ENCODE measurements at places on chromosomes 2 and 18. TPM values are rescaled to one million over a fixed set of nuclear protein-coding genes. Genes with fewer than 3 reads are reported as not detected.

CENPA gene
- 37.4 TPM for total RNA-seq

LOXHD1 gene
- total RNA-seq, result 0.35 TPM

SULT1C4 gene
- total RNA-seq, result 4.9 TPM

TGFA gene
- 3.0 TPM for total RNA-seq

UNC80 gene
- total RNA-seq, result 0.34 TPM

WDPCP gene
- total RNA-seq, result 7.3 TPM

IL36G gene
- 0.32 TPM for total RNA-seq

DNA sequence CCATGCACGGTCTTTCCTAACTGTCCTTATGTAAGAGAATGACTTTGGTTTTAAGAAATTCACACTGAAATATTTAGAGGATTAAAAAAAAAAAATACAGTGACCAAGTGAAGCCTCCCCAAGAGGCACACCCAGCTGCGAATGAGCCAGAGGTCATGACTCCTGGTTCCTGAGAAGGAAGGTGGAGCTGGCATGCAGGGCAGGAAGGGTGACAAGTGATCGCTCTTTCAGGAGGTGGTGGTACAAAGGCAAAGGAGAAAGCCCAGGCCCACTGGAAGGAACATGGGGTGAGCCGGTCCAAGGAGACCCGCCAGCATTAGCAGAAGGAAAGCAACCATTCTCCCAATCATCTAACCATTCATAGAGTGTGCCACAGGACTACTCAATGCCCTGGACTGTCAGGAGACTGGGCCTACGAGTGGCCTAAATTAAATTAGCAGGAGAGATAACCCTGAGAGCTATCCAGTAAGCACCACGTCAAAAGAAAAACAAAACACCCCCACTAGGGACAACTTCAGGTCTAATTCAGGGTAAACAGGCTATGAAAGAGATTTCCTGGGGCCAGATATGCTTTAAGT, 7.8 kb downstream of the INO80C start:
- DNase-seq, result no peak

- DNase-seq, result no peak
These were observed 139.1 kb downstream of the NXPH2 start for GRCh38 chr2:138640921-138641676.

GRCh38 chr2:181499231-181499630, 42.0 kb downstream of the ITGA4 start:
- no peak for DNase-seq

- peak; percentile 89 for DNase-seq
These were observed 9.4 kb upstream of the GBX2 start for GRCh38 chr2:236177604-236177966.

DNA sequence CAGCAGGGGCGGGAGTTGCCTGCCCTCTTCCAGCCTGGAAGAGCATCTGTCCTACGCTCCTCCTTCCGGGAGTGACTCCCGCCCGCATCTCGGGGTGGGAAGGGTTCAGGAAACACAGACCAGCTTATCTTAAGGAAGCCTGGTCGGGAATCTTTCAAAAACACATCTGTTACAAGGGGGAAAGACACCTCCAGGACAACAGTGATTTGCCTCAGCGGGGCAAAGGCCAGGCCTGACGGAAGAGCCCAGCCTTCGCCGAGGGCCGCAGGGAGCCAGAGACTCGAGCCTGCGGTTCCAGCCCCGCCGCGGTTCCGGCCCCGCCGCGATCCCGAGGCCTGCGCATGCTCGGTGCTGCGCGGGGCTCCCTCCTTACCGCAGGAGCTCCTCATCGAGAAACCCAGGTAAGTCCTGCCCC, 38.1 kb upstream of the TGIF1 start:
- peak; percentile 38 for DNase-seq

DNA sequence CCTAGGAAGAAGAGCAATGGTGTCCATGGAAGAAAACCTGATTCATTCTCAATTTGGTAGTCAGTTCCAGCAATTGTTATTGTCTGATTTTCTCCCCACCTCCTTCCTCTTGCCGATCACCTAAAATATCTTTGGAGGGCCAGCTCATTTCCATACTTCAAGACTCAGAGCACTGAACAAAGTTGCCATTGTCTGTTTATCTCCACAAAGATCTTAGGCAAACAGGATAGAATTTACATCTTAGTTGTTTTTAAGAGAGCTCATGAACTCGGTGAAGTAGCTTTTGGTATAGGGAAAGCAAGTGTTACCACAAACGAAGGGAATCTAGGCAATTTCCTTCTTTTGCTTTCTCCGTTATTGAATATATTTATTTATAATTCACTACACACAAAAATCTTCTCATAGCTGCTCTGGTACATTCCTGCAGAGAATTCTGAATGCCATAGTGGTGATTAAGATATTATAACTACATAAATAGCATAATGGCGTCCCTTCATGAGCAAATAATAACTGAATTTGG, 41.5 kb upstream of the CHST9 start:
- no peak for DNase-seq

GRCh38 chr2:109164739-109165221, 35.8 kb downstream of the SH3RF3 start:
- no peak for DNase-seq

DNA sequence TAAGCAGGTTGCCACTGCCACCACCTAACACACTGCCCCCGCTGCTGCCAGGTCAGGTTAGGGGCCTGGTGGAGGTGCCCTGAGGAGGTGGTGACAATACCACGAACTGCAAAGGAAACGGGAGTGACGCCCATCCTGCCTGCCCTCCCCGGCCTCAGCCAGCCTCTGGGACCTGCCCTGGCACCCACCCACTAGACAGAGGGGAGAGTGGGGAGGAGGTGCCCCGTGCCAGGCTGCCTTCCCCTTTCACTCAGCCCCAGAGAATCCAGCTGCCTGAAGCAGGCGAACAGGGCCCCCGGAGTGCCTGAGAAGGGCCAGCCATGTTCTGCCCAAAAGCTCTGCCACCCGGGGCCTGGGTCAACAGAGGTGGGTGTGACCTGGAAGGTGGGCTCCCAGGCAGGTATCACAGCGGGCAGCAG, 44.5 kb upstream of the FOSL2 start:
- DNase-seq, result no peak

- DNase-seq, result no peak
These were observed 7.5 kb downstream of the TRAPPC12 start for GRCh38 chr2:3387011-3387410.

GRCh38 chr2:6372317-6372901, 493.3 kb downstream of the CMPK2 start:
- DNase-seq, result no peak

DNA sequence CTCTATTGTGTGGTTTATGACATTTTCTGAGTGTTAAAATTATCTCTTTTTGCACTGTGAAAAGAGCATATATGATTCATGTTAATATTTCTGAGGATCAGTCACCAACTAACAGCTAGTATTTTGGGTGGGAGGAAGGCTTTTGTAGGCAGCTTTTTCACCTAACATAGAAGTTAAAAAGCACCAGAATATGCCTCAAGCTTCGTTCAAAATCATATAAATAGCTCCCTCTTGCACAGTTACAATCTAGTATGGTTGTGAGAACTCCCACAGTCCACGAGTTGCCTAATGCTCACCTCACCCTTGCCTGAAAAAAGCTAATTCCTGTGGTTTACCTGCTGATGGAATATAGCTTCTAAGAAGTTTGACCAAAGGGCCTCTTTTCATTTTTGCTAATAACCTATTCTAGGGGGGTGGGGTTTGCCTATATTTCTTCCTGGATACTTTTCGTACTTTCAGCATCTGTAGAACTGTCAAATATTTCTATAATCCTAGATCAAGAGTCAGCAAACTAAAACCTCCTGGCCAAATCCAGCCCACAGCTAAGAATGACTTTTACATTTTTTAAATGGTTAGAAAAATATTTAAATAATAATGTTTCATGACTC, 167.1 kb upstream of the FOSL2 start:
- DNase-seq, result no peak

DNA sequence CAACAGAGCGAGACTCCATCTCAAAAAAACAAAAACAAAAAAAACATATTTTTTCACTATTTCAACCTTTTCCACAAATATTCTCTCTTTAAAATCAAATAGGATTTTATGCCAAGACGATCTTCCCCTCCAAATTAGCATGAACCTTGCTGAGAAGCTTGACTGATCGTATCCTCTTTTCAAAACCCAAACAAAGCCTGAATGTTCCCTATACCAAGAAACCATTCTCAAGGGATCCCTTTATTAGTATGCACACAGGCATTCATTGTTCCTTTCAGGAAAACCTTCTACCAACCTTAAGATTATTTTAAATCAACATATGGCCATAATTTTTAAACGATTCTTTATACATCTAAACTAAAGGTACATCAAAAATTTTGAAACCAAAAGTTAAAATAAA, 6.3 kb downstream of the SPIRE1 start:
- no peak for DNase-seq

DNA sequence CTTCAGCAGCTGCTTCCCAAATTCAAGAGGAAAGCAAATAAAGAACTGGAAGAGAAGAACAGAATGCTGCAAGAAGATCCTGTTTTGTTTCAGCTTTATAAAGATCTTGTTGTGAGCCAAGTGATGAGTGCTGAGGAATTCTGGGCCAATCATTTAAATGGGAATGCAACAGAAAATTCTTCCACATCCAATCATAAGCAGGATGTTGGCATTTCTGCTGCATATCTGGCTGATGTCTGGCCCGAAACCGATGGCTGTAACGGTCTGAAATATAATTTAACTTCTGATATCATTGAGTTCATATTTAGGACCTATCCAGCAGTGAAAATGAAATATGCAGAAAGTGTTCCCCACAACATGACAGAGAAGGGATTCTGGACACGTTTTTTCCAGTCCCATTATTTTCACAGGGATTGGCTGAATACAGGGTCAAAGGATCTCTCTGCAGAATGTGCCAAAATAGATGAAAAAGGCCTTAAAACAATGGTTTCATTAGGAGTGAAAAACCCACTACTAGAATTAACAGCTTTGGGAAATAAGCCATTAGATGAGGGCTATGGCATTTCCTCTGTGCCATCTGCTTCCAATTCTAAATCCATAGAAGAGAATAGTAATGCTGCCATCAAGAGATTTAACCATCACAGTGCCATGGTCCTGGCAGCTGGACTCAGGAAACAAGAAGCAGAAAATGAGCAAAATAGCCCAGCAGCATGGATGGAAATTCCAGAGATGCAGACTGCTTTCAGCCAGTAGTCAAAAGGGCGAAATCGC, 175.6 kb downstream of the MC4R start:
- no peak for DNase-seq

- DNase-seq, result no peak
These were observed 66.0 kb upstream of the ACKR3 start for GRCh38 chr2:236503583-236503982.
